ENCODE measurements at places on chromosomes 6 and 20.

DNA sequence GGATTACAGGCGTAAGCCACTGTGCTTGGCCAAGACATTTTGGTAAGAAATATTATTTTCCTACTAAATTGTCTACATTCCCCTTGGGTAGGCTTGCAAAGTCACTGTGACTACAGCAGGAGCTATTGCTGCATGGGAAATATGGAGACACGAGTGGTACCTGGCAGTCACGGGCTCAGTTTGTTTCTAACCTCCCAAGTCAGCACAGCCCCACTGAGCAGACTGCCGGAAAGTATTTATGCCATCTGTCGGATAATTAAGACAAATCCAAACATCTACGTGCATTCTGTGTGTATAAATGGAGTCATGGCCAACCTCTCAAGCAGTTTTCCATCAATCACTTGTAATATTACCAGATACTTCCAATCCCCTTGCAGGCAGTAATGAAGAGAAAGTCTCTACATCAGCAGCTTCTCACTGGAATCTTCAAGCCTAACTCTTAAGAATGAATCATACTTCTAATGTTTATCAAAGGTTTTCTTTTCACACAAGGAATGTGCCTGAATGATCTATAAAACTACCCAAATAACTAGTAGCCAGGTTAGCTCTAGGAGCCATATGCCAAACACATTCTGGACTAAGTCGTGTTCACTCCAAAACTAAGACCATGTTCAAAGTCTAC is 20.1 kb downstream of the PSMB1 start:
- DNase-seq, result no peak

- no peak for DNase-seq
Measured at GRCh38 chr6:165826487-165827189, 163.6 kb upstream of the PDE10A start.

DNA sequence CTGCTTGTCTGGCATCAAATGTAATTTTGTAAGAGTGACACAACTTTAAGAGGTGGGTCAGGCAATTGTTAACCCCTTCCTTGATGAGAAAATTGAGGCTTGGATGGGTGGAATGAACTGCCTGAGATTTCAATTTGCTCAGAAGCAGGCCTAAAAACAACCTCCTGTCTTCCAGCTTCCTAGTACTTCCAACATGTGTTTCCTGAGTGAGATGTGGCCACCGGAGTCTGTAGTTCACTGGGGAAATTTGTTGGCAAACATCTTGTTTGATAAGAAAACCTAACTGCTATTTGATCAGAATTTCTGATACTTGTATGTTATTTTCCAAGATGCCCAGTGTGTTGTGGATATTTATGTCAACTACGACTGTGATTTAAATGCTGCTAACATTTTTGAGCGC is 51.3 kb downstream of the ARFGEF2 start:
- DNase-seq, result no peak

DNA sequence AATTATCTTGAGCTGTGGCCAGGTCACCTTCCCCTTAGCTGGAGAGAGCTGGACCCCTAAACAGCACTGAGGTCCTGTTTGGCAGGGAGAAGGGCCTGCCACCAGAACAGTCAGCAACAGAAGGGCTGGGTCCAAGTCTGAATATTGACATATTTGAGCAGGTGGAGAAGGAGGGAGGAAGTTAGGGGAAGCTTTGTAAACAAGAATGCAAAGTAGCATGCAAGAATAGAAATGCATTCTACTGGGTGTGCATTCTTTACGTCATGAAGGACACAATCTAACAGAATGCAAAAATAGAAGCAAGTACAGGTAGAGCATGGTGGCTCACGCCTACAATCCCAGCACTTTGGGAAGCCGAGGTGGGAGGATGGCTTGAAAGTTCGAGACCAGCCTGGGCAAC is 100.5 kb downstream of the QRSL1 start:
- no peak for DNase-seq

DNA sequence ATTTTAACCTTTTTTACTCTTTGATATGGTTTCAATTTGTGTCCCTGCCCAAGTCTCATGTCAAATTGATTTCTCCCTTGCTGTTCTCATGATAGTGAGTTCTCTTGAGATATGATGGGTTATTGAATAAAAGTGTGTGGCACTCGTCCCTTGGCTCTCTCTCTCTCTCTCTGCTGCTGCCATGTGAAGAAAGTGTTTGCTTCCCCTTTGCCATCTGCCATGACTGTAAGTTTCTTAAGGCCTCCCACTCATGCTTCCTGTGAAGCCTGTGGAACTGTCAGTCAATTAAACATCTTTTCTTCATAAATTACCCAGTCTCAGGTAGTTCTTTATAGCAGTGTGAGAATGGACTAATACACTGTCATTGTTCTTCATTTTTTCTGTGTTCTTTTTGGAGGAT is 48.5 kb downstream of the LIN28B start:
- DNase-seq, result no peak

- DNase-seq, result no peak
Measured at GRCh38 chr6:35512740-35513139, at the start of gene TULP1. Gene TULP1, minus strand, starts transcription at chr6:35512896. Its CDS starts 38 bp downstream, at chr6:35512858.
